ENCODE measurements at places on chromosomes 11 and 22.

DNA sequence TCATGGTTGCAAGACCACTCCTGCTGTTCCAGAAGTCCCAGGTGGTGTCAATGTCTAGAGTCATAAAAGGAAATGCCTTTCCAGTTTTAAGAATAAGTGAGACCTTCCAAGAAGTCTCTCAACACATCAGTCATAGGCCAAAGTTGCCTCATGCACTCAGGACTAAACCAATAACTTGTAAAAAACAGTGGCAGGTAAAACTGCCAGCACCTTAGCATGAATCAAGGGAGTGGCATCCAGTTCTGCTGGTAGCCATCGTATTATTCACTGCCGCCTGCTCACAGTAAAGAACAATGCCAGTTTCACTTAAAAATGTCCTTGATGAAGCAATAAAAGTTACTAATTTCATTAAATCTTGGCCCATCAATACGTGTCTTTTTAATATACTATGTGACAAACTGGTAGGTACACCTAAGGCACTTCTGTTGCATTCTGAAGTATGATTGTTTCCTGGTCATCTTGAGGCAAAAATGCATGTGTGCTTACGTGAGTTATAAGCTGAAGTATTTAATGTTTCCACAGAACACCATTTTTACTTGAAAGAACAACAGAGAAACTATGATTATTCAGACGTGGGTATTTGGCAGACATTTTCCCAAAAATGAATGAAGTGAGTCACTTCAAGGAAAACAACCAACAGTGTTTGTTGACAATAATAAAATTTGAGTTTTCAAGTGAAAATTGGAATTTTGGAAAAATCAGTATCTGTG is 125.2 kb upstream of the SNX19 start:
- no peak for DNase-seq

DNA sequence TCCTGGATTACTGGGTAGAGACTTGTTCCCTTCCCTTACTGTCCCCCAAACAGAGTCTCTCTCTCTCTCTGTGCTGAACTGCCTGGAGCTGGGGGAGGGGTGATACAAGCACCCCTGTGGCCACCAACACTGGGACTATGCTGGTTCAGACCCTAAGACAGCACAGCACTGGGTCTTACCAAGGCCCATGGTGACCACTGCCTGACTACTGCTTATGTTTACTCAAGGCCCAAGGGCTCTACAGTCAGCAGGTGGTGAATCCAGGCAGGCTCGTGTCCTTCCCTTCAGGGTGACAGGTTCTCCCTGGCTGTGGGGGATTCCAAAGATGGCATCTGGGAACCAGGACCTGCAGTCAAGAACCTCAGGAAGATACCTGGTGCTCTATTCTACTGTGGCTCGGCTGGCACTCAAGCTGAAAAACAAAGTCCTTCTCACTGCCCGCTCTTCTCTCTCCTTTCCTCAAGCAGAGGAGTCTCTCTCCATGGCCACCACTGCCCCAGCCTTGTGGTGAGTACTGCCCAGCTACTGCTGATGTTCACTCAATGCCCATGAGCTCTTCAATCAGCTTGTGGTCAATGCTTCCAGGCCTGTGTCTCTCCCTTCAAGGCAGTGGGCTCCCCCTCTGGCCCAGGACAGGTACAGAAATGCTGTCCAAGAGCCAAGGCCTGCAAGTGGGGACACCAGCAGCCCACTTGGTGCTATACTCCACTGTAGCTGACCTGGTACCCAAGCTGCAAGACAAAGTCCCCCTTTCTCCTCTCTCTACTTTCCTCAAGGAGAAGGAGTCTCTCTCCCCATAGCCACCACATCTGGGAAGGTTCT is 41.8 kb upstream of the SHANK2 start:
- no peak for DNase-seq

- DNase-seq: peak; percentile 97
These were observed 40.6 kb downstream of the MUC6 start for GRCh38 chr11:995752-996420.

GRCh38 chr11:125073616-125074483 is 10.7 kb downstream of the SLC37A2 start:
- no peak for DNase-seq

- DNase-seq: no peak
These were observed 243.9 kb downstream of the MIAT start for GRCh38 chr22:26901198-26901816.

DNA sequence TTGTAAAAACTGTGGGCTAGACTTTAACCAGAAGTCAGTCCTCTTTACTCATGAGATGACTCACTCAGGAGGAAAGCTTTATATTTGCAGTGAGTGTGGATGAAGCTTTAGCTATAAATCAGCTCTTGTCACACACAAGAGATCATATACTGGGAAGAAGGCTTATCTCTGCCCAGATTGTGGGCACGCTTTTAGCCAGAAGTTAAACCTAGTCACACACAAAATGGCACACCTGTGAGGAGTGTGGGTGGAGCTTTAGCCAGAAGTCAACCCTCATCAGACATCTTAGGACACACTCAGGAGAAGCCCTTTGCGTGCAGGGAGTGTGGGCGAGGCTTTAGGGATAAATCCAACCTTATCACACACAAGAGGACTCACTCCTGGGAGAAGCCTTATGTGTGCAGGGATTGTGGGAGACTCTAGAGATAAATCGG is 706.9 kb upstream of the LUZP2 start:
- DNase-seq: no peak

DNA sequence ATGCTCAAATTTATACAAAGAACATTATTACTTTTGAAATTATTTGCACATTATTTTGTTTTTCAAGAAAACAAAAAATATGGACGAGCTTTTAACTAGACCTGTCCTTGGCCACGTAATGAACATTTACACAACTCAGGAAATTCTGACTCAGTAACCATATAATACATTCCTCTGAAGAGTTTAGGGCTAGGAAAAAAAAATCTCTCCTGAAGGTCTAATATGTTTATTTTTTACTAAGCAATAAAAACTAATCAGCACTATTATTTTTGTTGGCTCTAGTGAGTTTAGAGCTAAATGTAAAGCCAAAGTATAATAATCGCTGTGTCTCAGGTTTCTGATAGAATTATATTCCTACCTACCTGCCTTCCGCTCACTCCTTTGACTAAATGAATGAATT is 187.5 kb downstream of the SWAP70 start:
- no peak for DNase-seq

DNA sequence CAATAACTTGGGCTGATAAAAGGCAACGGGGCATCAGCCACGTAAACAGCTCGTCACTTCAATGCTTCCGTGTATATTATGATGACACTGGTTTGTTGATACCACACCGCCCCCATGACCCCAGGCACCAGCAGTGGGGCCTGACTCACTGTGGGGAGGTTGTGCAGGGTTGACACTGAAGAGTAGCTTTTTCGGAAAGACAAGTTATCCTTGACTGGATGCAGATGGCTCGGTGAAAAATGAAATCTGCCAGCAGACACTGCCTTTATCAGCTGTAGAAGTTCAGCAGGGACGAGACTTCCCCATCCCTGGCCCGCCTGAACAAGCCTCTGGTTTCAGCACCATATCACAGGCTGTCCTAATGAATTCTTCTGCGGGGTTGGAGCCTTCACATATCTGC is 55.6 kb downstream of the WT1 start:
- no peak for DNase-seq

- no peak for DNase-seq
These were observed 10.8 kb upstream of the TECTA start for GRCh38 chr11:121090145-121090721.

DNA sequence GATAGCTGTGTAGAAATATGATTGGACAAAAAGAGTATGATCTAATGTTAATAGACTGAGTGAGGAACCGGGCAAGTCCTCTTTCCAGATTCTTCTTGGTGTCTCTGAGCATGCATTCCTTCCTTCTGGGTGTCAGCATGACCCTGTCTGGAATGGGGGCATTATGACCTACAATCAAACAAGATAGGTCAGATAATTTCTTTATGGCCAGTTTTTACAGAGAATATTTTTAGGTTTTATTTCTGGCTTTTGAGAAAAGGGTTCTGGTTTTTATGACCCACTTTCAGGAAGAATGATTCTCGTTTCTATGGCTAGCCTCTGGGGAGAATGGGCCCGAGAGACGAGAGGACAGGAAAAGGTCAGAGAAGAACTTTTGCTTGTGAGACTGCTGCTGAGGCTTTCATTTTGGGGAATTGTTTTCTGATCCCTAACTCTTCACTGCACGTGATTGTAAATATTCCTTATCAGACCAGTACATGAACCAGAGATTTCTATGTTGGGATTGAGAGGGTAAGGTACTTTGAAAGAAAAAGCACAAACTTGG is 383.8 kb downstream of the AASDHPPT start:
- no peak for DNase-seq

DNA sequence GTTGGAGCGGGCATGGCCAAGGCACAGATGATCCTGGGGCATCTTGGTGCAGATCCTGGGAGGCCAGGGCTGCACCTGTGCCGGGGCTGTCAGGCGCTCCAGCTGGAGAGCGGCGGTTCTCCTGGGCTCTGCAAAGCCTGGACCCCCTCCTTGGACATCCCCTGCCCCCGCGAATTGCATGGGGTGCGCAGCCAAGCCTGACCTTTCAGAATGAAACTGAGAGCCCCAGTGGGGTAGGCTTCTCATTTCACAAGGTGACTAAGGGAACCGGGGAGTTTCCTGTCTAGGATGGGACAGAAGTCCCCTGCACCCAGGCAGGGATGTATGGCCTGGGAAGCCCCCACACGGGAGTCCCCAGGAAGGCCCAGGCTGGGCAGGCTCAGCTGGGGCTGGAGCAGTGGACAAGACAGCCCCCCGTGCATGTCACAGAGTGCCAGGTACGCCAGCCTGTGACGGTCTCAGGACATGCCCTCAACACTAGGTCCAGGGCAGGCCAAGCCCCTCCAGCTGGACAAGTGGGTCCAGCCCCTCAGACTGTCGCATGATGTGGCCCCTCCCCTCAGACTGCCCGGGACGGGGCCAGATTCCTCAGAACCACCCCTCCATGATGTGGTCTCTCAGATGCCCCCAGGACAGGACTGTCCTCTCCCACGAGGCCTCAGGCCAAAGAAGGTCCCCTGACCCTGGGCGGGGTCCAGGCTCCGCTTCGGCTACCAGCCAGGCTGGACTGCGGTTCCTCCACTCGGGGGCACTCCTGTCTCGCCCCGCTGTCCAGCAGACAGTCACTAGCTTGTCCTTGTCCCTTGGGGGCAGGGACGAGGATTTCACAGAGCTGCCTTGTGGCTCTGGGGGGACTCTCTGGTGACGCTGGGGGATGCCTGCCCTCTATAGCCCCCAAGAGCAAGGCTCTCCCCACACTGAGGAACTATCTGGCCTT is 2.3 kb downstream of the LSP1 start:
- no peak for DNase-seq

GRCh38 chr22:37806409-37807333 is 1.1 kb upstream of the GCAT start:
- DNase-seq: no peak

DNA sequence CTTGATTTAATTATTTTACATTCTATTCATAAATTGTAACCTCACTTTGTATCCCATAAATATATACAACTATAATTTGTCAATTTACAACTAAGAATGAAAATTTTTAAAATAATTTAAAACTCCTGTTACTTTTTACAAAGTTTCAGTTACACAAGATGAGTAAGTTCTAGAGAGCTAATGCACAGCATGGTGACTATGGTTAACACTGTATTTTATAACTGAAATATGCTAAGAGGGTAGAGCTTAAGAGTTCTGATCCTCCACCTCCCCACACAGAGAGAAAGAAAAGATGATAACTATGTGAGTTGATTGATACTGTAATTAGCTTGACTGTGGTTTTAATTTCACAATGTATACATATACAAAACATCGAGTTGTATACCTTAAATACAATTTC is 412.5 kb upstream of the DDI1 start:
- no peak for DNase-seq

DNA sequence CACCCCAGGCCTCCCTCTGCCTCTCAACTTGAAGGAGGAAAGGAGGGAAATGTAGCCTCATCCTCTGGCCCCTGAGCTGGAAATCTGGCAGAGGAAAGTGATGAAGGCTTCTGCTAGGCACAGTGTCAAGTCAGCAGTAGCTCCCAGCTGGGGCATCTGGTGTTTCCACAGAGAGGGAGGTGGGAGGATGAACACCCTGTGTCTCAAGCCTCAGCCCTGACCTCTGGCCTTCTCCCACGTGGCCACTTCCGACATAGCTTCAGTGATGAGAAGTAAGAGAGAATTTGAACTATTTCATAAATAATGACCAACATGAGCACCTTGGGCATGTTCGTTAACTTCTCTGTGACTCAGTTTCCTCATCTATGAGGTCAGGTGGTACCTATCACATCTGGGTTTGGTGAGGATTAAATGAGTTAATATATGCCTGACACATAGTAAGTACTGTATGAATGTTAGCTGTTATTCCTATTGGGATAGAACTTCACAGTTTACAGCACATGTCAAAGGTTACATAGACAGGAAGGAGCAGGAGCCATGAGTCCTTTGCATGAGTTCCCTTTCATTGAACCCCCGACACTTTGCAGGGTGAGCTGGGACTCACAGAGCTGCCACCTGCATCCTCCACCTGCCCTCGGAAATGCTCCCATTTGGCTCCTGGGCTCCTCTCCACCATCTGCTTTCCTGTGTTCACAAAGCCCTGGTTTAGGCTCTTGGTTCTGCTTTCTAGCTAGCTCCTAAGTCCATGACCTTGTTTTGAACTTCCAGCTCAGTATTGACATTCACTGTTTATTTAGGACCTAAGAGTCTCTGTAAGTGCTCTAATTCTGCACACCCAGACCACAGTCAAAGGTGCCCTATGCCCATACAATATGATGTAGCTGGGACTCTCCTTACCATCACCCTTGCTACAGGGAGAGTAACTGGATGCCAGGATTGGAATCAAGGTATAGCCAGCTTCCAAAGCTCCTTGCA is 61.7 kb downstream of the CSNK2A3 start:
- no peak for DNase-seq

DNA sequence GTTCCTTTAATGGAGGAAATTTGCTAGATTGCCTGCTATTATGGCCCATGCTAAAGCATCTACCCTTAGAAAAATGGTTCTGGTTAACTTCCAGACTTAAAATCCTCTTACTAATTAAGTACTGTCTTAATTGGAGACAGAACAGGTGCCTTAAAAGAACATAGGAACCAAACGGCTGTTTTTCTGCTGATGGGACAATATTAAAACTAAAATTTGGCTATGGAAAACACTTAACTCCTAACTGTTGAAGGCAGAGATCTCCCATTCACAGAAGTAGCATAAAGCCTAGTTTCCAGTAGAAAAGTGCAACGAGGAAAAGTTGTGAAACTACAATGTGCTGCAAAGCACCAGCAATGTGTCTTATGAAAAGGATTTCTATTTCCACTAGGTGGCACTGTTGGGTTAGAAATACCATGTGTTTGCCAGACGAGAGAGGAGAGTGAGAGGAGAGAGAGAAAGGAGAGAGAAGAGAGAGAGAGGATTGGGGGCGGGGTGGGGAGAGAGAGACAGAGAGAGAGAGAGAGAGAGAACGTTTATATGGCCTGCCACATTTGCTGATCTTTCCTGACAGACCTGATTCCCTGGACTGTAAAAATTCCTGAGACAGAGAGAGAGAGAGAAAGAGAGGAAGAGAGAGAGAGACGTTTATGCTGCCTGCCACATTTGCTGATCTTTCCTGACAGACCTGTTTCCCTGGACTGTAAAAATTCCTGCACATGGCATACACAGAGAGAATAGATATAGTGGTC is 51.5 kb downstream of the FAM181B start:
- DNase-seq: peak; percentile 38
